ENCODE measurements at places on chromosomes 4 and X.

GRCh38 chr4:26459756-26460530 is 30.3 kb downstream of the CCKAR start:
- DNase-seq, result peak; percentile 56

DNA sequence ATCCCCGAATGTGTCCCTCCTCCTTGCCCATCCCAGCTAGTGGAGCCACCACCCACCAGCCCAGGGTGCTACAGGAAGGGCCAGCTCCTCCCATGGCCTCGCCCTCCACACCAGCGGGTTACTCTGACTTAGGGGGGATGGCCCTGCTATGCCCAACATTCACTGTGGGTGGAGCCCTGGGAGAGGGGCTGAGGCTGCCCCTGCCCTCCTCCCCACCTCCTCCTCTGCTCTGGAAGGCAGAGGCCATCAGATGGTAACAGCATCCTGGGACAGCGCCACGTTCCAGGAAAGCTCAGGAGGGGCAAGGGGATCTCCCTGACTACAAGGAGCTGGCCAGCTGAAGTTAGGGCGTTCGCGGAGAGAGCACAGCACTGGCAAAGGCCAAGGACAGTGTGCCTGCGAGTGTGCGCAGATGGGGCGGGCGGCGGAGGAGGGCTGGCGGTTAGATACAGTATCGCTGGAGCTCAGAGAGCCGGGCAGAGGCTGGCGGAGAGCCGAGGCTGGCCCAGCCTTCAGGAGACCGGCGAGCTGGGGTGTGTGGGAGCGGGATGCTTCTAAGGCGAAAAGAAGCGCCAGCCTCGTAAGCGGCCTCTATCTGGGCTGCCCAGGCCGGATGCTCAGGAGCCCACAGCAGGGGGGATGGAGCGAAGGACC is 1.5 kb downstream of the JAKMIP1 start:
- no peak for DNase-seq

GRCh38 chr4:71768123-71768522 is 15.8 kb downstream of the GC start:
- DNase-seq, result no peak

DNA sequence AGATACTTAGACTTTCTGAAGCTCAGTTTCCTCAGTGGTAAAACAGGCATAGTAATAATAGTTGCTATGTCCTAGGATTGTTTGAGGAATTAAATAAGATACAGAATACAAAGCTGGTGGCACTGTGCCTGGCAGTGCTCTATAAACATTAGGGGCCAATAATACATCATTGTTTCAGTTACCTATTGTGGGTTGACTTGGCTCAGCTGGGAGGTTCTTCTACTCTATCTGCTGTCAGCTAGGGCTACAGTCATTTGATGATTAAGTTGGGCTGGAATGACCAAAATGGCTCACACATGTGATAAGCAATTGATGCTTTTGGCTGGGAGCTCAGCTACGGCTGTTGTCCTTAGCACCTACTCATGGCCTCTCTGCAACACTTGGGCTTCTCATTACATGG is 121.2 kb upstream of the USP9X start:
- no peak for DNase-seq

GRCh38 chrX:40290517-40290916 is 192.8 kb upstream of the BCOR start:
- DNase-seq, result no peak

DNA sequence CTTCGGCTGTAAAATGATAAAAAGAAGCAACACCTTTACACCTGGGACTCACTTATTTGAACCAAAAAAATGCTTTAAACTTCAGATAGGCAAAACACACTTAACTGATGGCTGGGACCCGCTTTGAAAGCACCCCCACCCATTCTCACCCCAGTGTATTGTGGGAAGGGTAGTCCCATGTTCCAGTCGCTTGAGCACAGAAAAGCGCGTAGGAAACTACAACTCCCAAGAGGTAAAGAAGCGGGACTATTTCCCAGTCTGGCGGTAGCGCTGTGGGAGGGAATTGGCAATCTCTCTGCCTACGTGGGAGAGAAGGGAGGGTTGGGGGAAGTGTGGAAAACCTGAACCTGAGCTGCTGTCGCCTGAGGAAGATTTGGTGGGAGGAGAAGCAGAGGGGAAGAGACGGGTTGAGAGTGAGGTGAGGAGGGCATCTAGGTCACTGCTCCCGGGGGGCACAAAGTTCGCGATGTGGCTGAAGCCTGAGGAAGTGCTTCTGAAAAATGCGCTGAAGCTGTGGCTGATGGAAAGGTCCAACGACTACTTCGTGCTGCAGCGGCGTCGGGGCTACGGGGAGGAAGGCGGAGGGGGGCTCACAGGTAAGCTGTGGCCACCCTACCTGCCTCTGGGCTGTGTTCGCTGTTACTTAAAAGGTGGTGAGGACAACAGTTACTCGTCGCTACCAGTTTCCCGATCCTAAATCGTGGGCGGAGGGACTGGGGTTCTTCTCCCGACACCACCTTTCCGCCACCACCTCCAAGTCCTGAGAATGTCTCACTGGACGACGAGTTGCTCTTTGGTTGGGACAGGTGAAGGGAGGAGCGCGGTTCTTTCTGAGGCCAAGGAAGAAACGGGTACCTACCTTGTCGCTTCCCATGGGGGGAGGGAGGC is at the start of gene TBC1D8B:
TSS of gene TBC1D8B (plus strand) at position 286 of the 888 bp plus-strand sequence. CDS start at position 467, 181 bp downstream.
- DNase-seq, result peak; percentile 94

- DNase-seq, result peak; percentile 21
Observed at GRCh38 chrX:134423606-134424005, 36.4 kb upstream of the HPRT1 start.

- DNase-seq, result no peak
Observed at GRCh38 chrX:18992829-18993228, 8.9 kb upstream of the PHKA2 start.

- peak; percentile 36 for DNase-seq
Observed at GRCh38 chr4:139734201-139734874, 68.7 kb downstream of the MGST2 start.

DNA sequence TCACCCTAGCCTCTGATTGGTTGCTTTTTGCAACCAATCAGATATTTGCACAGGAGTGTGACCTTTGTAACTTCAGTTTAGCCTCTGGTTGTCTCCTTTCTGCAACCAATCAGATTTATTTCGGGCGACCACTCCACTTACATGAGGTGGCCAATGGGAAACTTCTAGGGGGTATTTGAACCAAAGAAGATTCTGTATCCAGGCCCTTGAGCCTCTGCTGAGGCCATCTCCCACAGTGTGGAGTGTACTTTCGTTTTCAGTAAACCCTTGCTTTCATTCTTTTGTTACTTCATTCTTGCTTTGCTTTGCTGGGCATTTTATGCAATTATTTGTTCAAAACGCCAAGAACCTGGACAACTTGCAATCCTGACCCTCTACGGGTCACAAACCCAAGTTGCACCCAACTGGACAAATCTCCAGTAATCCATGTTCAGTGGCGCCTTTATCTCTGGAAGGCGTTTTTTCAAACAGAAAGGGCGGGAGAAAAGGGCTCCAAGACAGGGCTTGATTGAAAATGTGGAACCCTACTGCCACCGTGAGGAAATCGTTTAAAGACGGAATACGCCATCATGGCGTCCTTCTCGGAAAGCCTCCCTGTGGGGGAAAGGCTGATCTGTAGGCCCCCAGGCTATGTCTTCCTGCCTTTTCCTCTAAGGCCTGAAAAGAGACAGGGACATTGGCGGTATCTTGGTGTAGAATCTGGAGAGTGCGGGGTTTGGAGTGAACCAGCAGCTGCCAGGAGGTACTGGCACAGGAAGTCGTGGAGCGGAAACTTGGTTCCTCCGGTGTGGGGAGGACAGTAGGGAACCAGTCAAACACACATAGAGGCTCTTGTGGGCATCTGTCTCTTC is 184.6 kb downstream of the OR13H1 start:
- DNase-seq, result no peak

DNA sequence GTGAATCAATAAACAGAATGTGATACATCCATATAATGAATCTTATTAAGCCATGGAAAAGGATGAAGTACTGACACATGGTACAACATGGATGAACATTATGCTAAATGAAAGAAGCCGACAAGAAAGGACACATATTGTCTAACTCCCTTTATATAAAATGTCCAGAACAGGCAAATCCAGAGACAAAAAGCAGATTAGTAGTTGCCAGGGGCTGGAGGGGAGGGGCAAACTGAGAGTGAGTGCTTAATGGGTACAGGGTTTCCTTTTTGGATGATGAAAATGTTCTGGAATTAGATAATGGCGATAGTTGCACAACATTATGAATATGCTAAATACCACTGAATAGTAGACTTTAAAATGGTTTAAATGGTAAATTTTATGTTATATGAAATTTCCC is 17.4 kb downstream of the ADGRG4 start:
- DNase-seq, result no peak

- DNase-seq, result no peak
Observed at GRCh38 chr4:154455111-154455510, 36.5 kb downstream of the DCHS2 start.

DNA sequence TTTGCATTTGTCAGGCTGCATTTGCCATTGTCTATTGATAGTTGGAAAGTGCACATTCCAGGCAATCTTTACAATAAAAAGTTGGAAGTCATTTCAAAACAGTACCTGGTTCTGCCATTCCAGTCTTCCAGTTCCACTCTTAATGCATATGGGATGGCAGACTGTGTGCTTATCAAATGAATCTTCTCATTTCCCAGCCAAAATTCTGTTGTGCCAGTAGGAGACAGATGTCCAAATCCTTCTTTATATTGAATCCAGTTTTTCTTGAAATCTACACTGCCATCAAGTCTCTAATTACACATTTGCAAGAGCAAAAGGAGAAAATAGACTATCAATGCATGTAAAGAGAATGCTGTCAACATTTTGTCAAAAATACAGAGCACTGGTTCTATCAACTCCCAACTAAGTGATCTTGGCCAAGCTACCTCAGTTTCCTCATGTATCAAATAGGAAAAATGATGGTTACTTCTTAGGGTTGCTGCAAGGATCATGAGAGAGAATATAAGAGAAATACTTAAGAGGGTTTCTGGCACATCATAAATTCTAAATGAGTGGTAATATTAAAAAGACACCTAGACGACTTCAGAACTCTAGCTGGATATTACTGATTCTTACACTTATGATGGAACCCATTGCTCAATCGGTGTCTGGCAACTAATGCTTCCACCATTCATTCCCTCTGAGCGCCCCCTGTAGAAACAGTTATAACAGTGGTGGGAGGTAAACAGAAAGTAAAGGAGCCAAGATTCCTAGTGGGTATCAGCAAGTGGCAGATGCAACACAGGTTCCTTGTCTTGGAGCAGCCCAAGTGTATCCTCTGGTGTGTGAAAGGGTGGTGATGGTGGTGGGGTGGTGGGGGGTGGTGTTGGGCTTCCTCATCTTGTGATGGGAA is 3.8 kb downstream of the FGG start:
- DNase-seq, result no peak

DNA sequence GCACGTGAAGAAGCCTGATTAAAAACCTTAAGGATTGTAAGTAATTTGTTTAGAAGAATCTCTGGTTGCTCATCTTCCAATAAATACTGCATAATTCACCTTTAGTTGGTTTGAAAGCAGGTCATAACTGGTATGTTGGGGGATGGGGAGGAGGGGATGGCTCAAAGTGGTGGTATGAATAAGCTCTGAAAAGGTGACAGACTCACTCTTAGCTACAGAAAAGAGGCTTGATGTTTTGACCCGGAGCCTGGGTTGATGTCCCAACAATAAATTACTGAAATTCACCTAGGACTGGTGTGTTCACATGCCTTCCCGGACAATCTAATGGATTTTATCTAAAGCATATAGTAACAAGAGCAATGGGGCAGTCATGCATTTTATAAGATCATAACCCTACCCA is 131.9 kb upstream of the TBC1D9 start:
- no peak for DNase-seq

DNA sequence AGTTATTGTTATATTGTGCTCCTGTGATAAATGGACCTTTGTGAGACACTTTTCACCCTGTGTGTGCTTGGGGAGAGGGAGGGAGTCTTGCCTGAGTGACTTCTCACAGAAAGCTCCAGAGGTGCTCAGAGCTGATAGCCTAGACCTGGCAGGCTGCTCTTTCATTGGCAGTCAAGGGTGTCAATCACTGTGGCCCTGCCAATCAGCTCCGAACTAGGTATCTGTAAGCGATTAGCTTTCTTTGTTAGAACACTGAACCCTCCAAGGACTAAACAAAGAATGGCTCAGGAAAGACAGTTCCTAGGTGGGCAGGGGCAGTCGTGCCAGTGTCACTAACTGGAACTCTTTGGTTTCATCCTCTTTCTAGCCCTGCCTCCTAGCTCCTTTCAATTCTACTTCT is 2.7 kb upstream of the NALF2 start:
- DNase-seq, result no peak

DNA sequence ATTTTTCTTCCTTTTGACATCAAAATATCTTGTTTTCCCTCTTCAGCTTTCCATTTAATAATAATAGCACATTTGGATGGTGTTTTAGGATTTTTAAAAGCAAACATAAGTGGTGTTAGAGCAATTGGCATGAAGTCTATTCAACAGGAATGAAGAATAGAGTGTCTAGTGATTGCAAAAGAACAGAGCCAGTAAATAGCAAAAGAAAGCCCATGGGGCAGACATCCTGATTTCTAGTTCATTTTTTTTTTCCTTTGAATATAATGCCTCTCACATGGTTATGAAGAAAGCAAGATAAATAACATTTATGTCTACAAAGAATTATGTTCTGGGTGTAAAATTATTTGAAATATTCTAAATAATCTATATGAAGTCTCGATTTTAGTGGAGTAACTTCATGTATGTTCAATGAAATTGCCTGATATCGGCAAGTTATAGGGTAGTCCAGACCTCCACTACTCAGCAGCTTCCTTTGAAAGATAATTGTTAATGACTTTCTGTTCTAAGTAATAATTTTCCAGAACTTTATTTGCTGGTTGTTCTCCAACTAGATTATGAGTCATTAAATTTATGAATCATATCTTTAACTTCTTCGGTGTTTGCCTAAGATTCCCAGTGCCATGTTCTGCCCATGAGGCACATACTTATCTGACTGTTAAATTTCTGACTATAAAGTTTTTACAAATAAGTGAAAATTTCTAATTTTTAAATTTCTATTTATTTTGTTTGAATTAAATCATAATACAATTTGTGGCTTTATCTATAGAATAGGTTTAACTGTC is 587.9 kb downstream of the TLL1 start:
- peak; percentile 16 for DNase-seq

DNA sequence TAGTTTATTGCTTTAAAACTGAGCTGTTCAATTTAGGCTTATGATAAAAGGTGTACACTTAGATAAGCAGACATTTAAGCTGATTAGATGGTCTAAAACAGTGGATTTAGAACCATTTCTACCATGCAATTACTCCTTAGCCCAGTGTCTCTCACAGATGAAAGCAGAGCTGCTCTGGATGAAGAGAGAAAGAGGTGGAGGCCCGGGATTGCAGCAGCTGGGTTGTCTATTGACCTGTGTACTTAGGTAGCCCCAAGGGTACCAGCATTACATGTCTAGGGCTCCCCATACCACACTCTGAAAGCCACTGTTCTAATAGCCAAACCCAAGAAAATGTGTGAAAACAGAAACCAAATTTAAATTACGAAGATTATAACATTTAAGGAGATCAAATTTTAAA is 86.0 kb upstream of the GIMD1 start:
- no peak for DNase-seq

DNA sequence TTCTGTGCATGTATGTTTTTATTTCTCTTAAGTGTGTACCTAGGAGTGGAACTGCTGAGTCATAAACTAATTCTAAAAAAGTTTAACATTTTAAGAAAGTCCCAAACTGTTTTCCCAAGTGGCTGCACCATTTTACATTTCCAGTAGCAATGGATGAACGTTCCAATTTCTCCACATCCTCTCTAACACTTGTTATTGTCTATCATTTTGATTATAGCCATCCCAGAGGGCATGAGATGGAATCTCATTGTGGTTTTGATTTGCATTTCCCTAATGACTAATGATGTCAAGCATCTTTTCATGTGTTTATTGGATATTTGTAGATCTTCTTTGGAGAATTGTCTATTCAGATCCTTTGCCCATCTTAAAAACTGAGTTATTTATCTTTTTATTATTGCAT is 82.5 kb downstream of the PPEF1 start:
- DNase-seq, result no peak

GRCh38 chr4:152100379-152101201 is 339.8 kb upstream of the GATB start:
- DNase-seq, result no peak
